Right cardiac atrium (tissue), 5 donors: ENCODE measurements at places on chromosomes 13 and 19.

- DNase-seq, result no peak
Observed at GRCh38 chr19:55085923-55086715, 10.4 kb downstream of the EPS8L1 start.

- DNase-seq, result peak; percentile 45
Observed at GRCh38 chr19:19653597-19654147, 9.8 kb downstream of the ATP13A1 start.

DNA sequence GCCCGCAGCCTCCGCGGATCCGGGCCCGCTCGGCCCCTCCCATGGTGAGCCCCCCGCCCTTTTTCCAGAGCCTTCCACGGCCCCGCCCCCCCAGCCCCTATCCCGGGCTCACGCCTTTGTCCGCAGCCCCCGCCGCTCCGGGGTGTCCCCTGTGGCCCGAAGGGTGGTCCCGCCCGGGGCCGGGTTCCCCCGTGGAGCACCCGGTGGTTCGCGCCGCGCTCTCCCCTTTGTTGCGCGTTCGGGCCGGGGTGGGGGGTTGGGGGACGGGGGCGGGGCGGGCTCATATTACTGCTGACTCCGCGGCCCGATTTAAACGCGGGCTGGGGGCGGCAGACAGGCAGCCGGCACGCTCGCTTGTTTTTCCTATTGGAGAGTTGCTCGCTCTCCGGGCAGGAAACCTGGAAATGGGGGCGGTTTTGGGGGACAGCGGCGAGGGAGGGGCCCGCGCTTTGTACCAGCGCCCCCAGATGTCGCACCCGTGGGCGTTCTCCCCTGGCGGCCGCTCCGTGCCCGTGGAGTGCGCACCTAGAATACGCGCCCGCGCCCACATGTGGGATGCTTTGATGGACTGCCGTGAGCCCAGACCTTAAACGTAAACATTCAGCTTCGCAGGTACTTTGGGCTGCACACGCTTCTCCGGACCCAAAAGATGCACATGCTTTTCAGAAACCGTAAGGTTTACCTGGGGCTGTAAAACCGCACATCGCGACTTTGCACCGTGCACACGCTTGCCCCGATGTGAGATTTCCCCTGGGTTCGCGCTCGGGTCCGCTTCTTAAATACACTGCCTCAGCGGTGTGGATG, 699 bp downstream of the PTOV1 start:
- peak; percentile 83 for DNase-seq

- DNase-seq, result no peak
Observed at GRCh38 chr19:18590273-18591272, 2.0 kb downstream of the REX1BD start.

GRCh38 chr13:99800951-99801350, 170.6 kb downstream of the ZIC5 start:
- DNase-seq, result no peak

GRCh38 chr13:108922108-108922507, 292.7 kb downstream of the MYO16 start:
- DNase-seq, result no peak

DNA sequence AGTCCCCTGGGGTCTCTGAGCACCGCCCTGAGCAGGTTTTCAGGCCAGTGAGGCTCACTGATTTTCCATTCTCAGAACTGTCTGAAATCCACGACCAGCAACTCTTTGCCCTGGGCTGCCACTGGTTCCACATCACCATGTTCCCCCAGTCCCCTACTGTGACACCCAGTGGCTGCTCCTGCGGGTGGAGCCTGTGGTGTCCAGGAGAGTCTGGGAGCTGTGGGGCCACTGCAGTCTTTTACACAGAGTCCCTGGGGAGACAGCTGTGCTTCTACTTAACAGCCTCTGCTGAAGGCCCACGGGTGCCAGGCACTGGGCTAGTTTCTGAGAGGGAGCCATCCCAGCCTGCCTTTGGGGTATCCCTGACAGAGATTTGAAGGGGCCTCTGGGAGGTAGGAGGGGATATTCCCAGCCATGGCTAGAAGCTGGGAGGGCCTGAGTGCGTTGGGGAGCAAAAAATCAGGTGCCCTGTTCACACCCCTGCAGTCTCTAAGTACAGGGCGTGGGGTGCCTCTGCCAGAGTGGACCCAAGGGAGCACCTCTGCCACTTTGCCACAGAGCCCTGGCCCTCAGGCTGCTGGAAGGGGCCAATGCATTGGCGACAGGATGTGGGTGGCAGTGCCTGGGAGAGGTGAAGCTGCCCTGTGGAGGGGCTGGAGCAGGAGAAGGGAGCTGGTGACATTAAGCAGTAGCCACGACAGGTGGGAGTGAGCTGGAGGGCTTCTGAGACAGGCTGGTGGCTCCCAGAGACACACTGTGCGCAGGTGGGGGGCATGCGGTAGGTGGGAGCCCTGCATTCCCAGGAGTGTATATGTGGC, 200.2 kb upstream of the ZNF536 start:
- no peak for DNase-seq

DNA sequence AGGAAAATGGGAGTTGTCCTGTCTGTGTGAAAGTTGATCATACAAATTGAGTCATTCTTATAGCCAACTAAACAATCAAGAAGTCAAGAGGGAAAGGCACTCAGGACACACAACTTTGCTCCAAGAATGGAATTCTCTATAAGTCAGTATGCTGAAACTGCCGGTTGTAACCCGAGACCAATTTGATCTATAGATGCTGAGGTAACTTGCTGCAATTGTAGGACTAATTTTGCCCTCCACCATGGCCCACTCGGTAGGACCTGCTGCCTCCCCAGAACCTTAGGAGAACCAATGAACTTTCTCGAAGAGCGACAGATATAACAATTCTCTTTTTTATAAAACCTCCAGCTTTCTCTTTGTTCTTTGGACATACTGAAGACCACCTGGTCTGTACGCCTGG, 157.0 kb downstream of the RNF17 start:
- DNase-seq, result no peak

DNA sequence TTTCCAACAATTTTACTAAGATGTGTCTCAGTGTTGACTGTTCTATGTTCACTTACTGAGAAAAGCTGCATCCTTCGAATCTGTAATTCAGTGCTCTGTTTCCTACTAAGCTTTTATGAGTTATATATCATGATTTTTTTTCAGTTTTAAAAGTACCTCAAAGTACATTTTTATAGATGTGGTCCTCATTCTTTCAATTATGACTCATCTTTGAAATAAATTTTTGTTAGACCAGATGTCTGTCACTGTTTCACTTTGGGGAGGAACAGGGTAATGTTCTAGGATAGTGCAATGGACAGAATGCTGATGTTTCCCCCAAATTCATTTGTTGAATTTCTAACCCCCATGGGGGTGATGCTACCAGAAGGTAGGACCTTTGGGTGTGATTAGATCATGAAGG, 74.8 kb downstream of the NALCN start:
- DNase-seq, result no peak

DNA sequence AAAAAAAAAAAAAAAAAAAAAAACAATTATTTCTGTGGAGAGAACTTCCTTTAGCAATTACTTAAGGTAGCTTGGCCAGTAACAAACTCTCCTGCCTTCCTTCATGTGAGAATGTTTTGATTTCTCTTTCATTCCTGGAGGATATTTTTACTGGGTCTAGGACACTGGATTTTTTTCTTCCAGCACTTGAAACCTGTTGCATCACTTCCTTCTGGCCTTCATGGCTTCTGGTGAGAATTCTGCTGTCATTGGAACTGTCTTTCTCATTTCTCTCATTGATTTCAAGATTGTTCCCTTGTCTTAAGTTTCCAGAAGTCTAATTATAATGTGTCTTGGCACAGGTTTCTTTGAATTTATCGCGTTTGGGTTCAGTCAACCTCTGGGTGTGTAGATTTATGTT, 19.3 kb upstream of the RAB20 start:
- DNase-seq, result no peak

DNA sequence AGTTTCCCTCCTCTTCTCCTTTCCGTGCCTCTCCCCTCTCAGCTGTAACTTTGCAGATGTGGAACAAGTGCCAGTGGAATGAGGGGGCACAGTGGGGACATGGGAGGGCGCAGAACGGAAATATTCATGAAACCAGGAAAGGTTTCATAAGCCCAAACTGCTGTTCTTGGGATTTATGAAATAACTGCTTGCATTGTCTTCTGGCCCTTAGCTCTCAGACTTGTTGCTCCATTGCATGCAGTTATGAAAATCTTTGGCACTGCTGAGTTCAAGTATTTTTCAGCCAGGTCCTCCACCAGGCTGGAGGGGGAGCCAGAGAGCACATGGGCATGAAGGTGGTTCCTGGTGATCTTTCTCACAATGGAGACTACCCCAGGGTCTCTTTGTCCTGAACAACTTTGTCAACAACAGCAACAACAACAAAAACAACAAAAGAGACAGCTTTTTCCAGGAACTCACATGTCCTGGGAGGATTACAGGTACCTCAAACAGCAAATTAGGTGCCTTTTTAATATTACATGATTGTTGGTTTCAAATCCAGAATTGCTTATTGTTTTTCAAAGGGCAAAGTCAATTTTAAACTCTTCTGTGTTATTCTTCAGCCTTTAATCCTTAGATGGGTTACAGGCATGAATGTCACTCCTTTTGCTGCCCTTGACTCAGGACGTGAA, 1.5 kb downstream of the RGCC start:
- DNase-seq, result no peak

GRCh38 chr13:112510002-112510780, 77.8 kb downstream of the TUBGCP3 start:
- DNase-seq, result no peak

DNA sequence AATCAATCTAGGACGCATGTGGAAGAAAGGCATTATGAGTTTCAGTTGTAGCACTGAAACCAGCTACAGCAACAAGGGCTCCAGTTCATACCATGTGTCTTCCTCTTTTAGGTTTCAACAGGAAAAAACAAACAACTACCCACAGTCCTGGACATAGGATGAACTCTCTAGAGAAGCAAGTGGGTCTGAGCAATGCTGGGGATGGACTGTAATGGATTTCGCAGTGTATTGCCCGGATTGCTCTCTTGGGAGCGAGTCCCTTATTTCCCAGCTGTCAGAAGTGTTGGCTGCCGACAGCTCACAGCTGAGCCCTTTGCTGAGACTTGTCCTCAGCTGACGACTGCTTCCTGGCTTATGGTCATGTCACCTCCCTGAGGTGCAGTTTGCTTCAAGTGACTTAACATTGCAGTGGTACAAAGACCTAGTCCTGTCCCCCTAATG, 12.1 kb upstream of the MYCBP2 start:
- no peak for DNase-seq

DNA sequence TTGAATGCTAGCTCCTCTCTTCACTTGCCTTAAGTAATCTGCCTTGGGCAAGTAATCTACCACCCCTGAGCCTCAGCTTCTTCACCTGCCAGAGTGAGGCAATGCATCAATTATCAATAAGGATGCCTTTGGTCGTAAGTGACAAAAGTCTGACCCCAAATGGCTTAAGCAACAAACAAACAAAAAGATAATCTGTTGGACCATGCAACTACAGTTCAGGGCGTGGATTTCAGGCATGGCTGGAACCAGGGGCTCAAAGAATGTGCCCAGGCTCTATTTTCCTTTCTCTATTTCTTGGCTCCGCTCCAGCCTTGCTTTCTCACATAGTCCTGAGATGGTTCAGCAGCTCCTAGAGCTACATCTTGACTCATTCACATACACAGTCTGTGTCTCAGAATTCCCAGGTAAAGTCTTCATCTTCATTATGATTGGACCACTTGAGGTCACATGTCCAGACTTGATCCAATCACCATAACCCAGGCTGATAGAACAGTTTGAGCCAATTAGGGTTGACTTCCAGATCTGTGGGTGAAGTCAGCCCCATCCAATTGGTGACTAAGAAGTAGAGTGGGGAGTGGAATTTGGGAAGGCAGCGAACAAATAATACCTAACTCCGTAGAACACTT, 29.6 kb downstream of the ACSBG2 start:
- no peak for DNase-seq

DNA sequence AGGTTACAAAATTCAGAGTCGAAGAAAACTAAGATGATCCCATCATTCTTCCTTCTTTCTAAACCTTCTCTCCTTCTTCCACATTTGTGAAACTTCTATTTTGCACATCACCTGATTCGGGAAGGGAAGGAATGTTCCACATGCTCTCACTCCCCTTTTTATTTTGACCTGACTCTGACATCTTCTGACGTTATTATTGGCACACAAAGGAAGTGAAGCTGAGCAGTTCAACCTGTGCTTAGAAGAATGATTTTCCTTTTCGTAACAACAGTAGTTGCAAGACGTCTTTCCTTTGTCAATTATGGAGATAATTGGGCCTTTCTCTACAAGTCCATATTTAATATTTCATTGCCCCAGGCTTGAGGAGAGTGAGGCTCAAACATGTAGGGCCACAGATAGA, 18.0 kb downstream of the FAM124A start:
- no peak for DNase-seq
